M059J (cell line): ENCODE measurements at places on chromosomes 4 and X.

GRCh38 chr4:168877511-168878491 lies 132.3 kb downstream of the CBR4 start:
- no peak for DNase-seq

DNA sequence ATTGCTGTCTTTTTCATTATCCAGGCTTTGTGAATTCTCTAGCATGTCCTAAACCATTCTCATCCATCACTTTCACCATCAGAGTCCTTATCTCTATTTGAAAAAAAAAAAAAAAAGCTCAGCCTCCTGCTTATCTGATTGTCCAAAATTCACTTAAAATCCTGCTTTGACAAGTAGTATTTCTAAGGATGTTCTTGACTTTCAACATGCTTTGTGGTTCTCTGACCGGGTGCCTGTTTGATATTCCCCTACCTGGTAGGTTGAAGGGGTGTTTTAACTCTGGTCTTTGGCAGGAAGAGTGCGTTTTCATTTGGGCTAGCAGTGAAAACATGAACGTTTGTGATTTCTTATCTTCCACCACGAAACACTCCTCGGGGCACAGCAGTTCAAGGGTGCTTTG lies 17.3 kb upstream of the BBS12 start:
- DNase-seq: no peak

GRCh38 chrX:11151799-11152559 lies 40.8 kb downstream of the HCCS start:
- DNase-seq: no peak

DNA sequence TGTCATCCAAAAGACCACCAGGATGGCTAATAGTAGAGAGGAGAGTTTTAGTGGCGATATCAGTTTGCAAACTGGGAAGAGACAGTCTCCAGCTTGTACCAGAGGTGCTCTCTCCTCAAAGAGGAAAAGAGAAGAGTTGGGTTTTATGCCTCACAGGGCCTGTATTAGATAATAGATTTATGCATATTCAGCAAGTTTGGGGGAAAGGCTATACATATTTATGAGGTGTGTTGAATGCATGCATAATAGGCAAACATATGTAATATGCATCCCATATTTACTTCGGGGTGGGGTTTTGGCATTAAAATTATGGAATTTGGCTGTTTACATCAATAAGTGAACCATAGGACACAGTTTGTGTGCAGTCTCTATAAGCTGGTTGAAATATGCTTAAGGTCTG lies 22.8 kb upstream of the ADGRL3 start:
- no peak for DNase-seq

DNA sequence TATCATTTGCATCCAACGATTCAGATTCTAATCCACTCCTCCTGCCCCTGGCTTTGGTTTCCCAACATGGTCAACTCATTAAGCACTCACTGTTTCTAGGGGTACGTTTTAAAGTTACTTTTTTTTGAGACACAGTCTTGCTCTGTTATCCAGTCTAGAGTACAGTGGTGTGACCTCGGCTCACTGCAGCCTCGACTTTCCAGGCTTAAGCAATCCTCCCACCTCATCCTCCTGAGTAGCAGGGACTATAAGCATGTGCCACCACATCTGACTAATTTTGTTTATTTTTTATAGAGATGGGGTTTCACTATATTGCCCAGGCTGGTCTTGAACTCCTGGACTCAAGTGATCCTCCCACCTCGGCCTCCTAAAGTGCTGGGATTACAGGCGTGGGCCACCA lies 48.9 kb downstream of the TMEM156 start:
- DNase-seq: no peak

GRCh38 chr4:175998782-175999181 lies 66.9 kb upstream of the WDR17 start:
- DNase-seq: peak; percentile 12

- no peak for DNase-seq
Observed at GRCh38 chr4:139700568-139700967, 34.9 kb downstream of the MGST2 start.

DNA sequence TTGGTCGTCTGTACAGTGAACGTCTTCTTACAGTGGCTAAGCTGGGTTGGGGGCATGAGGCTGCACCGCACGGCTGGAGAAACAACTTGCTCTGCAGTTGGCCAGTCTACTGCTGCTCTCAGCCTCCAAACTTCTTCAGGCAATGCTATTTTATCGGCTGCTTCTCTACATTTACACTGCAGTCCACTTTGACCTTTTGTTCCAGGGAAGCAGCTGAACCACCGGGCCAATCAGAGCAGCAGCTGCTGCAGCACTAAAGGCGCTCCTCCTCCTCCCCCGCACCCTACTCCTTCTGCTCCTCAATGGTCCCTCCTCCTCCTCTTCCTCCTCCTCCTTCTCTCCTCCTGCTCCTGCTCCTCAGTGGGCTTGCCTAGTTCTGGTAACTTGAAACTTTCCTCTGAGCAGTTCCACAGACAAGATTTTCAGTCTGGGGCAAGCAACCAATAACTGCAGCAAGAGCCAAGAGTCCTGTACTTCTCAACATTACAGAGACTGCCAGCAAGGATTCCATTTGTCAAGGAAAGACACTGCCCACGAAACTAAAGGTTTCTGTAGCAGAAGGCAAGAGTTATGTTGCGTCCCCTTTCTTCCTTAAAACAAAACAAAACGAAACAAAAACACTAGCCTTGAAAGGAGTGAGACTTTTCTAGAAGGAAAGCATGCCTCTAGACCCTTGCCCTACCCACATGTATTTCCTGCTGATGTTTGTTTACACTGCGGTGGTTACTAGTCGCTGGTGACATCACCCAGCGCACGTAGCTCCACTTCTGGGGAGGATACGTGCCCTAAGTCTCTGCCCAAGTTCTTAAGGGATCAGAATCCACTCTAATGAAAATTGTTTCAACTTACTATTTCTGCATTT lies 125.7 kb upstream of the NAP1L5 start:
- peak; percentile 91 for DNase-seq
